ENCODE measurements at places on chromosomes 6 and 20.

GRCh38 chr6:7879980-7880717, 30.4 kb downstream of the TXNDC5 start:
- DNase-seq: no peak

GRCh38 chr20:237489-237888, 10.4 kb downstream of the DEFB129 start:
- no peak for DNase-seq

- no peak for DNase-seq
These were observed 40.7 kb upstream of the SLC17A4 start for GRCh38 chr6:25713824-25714223.

GRCh38 chr6:6600875-6601274, 12.4 kb downstream of the LY86 start:
- no peak for DNase-seq

GRCh38 chr20:50325651-50326050, 135.0 kb downstream of the CEBPB start:
- no peak for DNase-seq

GRCh38 chr6:133815313-133815712, 73.6 kb upstream of the TCF21 start:
- DNase-seq: no peak

- DNase-seq: no peak
These were observed 15.6 kb upstream of the PRDM13 start for GRCh38 chr6:99590728-99591672.

DNA sequence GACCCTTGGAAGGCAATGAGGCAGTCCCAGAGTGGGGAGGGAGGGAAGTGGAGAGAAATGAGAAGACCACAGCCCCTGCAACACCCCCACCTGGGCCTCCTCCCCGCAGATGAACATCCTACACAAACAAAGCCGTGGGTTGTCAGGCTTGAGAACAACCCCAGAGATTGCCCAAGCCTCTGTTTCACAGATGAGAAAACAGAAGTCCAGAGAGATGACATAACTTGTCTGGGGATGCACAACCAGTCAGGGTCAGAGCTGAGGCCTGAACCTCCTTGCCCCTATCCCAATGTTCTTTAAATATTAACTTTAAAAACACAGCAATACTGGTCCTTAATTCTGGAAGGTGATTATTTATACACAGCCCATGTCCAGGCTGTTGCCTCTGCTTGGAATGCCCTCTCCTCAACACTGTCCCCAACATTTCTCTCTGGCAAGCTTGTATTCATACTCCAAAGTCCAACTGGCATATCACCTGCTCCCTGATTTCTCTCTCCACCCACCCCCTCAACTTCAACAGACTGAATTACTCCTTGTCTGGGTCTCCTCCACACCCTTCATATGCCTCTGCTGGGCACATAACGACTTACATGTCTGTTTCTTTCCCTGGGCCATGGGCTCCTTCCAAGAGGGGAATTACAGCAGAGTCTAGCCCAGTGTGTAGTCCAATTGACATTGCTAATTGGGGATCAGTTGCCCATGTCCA, 135.5 kb upstream of the LRFN2 start:
- DNase-seq: no peak

- no peak for DNase-seq
These were observed 33.1 kb upstream of the FAM83D start for GRCh38 chr20:38893056-38893564.

DNA sequence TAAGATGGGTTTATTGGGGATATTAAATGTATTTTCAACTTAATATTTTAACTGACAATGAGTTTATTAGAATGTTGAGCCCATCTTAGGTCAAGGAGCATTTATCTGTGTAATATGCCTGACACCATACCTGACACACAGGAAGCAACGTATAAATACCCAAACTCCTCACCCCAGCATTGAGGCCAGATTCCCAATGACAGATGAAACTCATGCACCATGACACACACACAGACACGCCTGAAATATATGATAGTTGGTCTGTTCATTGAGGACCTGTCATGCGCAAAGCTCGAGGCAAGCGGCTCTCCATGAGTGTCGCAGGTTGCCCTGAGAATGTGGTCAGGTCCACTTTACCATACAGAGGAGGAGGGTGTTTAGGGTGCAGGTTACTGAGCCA, 64.1 kb downstream of the GFOD1 start:
- no peak for DNase-seq

- no peak for DNase-seq
These were observed 11.7 kb upstream of the PHIP start for GRCh38 chr6:79089552-79090404.

DNA sequence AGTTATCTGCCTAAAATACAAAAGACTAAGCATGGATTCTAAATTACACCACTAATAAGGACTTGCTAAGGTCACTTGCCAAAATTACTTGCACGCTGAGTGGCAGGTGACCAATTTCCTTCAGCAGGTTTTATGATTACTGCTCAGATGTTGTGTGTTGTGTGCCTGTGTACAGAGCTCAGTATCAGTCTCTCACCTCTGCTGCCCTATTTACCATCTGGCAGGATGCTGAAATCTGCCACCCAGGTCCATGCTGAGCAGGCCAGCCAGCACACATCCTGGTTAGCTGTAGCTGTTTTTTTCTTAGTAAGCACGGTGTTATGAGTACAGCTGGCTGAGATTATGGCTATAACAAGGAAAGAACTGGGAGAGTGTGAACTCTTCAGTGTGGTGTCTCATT, 34.0 kb downstream of the ELOVL4 start:
- no peak for DNase-seq

DNA sequence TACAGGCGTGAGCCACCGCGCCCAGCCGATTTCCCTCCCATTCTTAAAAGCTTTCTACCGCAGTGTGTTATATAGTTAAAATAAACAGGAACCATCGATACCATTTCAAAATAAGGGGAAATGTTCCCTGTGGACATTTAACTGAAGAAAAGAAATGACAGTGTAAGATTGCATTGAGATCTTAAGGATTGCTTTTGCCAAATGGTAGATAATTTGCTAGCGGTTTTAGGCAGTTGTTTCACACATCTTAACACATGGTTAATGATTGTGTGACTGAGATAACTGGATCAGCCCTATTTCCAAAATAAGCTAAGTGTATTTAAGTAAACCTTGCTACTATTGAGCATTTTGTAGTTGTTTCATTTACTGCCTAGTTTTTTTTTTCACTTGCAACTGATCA, 15.6 kb downstream of the STX16 start:
- no peak for DNase-seq
